ENCODE measurements at places on chromosomes 3 and 15.
A peak's percentile ranks its signal among the peaks of the same experiment; 100 is the strongest.

GRCh38 chr15:85741021-85741421, 53.7 kb downstream of the KLHL25 start:
- DNase-seq = no peak

DNA sequence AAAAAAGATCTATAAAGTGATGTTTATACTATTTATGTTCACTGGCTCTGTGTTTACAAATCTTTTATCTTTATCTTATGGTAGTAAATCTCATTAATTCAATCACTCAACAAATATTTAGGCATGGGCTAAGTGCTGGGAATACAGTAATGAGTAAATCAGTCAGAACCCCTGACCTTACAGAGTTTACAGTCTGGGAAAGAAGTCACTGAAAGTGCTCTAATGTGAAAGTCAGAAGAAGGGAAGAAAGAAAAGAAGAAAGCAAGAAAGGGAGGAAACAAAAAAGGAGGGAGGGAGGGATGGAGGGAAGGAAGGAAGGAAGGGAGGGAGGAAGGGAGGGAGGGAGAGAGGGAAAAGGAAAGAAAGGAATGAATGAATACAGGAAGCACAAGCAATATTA, 96.8 kb upstream of the SOX2 start:
- DNase-seq = no peak

DNA sequence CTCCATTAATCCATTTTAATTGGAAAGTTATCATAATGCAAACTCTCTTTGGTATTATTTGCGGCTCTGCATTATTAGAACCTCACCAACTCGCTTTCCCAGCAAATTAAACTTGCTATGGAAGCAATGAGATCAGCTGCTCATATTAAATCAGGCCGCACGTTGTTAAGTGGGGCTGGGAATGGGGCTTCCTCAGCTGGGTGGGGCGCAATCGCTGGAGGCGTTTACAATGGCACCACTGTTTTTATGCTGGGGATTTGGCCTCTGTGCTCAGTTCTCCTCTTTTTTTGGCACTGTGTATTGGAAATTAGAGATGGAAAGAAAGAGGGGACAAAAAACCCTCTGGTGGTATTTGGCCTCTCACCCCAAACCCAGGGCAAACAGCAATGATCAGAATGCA, 72.2 kb downstream of the RPLP1 start:
- DNase-seq = no peak

DNA sequence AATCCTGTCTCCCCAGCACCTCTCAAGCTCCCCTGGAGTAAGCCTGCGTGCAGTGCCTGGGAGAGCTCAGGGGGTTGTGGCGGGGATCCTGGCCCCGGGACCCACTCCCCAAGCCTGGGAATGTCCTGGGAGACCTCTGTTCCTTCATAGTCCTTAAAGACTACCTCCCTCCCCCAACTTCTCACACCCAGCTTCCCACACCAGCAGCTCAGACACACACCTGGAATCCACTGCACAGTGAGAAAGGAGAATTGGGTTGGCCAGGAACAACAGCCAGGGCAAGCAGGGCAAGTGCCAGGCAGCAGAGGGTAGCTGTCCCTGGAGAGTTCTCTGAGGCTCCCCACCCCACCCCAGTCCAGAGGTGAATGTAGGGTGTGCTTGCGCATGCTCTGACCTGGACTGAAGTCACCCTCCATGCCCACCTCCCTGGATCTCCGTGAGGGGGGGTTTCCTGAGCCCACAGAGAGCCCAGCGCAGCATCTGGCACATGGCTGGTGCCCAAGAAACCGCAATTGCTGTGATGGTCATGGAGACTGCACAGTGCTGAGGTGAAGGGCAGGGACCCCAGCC, 22.2 kb downstream of the PSTPIP1 start:
- DNase-seq = no peak

GRCh38 chr3:71052716-71053115, 530.8 kb downstream of the FOXP1 start:
- no peak for DNase-seq

DNA sequence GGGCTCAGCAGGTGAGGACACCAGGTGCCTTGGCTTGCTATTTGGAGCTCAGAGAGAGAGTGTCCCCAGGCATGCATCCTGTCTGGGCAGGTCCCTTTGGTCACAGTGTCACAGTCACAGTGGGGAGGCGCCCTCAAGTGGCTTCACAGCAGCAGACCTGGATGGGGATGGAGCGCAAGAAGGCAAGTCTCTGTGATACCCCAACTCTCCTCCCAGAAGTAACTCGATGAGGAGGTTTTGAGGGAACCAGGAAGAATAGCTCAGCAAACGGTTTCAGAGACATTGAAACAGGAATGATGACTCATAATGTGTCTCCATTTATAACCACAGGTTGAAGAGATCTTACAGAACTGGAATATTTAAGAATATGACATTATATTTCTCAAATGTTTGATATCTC, 66.5 kb upstream of the SH3GL3 start:
- DNase-seq = no peak

GRCh38 chr3:194082743-194083636, 53.0 kb upstream of the HES1 start:
- no peak for DNase-seq

DNA sequence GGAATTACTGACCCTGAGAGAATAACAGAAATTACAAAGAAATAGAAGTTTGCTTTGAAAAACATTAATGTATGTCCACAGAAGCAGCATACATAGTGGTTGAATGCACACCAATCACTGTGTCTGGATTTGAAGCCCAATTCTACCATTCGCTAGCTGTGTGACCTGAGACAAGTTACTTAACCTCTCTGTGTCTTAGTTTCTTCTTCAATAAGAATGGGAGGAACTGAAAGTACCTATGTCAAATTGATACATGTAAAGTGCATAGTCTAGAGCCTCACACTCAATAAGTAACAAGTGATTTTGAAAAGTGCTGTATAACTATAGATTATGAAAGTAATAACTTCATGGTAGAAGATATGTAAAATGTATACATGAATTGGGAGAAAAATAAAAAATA, 457.8 kb downstream of the FOXP1 start:
- DNase-seq = no peak

DNA sequence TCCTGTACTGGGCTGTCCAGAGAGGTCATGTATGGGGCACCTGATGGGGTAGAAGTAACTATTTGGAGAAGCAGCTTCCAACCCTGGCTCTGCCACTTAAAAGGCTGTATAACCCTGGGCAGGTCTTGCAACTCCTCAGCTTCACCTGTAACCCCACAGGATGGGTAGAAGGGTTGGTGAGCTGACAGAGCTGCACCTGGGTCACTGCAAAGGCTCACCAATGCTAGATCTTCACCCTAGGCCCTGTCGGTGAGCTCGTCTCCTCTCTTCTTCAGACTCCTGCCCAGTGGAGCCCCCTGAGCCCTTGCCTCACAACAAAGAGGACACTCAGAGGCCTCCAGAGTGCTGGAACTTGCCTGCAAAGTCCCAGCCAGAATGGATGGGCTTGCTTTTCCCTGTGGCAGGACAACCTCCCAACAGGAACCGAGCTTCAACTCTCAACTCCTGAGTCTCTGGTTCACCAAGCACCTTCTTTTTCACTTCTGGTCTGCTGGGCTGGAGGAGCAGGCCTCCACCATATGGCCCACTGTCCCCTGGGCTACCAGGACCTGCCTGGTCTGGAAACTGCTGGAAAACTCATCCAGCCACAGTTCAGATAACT, 45.9 kb downstream of the XXYLT1 start:
- no peak for DNase-seq

- DNase-seq = no peak
Measured at GRCh38 chr3:153274561-153274960, 112.5 kb downstream of the RAP2B start.

GRCh38 chr3:72722930-72723726, 125.1 kb downstream of the SHQ1 start:
- no peak for DNase-seq

DNA sequence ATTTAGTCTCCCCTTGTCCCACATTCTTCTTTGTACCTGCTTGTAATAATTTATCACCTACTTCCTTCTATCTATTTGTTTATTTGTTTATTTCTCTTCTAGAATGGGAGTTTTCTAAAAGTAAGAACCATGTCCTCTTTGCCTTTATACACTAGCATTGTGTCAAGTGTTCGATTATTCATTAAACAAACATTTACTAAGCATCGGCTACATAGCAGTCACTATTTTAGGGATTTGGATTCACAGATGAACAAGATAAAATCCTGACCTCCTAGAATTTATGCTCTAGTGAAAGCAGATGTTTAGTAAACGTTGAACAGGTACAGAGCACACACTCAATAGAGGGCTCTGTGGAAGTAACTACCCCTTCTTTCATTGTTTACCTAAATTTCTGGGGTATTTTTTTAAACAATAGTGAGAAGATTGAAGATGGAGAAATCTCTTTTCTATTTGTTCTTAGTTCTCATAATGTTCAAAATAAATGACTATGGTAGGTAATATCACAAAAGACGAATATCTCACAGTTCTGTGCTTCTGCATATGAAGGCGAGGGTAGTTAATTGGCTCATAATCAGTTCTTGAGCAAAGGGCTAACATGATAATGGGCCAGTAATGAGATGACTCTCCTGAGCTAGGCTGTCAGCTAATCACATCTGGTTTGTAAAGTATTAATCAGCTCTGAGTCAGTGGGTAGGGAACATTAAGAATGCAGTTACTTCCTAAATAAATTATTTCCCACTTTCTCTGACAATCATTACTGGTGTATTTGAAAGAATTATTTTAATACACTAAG, 111.9 kb downstream of the SLC9A9 start:
- DNase-seq = no peak

DNA sequence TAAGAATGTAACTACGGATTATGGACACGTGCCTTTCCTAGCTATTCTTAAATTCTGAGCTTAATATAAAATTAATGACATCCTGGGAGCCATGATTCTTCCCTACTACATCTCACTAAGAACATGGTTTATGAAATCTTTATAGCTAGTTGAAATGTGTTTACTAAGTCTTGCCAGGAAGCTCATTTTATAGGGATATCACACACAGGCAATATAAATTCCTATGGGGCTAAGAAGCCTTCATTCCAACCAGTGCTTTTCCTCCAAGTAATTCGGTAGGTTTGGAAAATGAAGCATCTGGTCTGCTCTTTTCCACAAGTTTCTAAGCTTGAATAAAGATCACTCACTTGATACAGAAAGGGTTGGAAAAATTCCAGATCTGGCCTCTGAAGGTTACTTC, 802.6 kb downstream of the FHIT start:
- no peak for DNase-seq

GRCh38 chr3:115836944-115837343, 213.6 kb downstream of the GAP43 start:
- no peak for DNase-seq

GRCh38 chr3:139111392-139112229, 66.9 kb upstream of the PRR23C start:
- peak; percentile 16 for DNase-seq

- DNase-seq = no peak
Measured at GRCh38 chr15:75921732-75922703, 18.3 kb downstream of the FBXO22 start.

- no peak for DNase-seq
Measured at GRCh38 chr3:160697637-160698380, 20.8 kb downstream of the ARL14 start.

DNA sequence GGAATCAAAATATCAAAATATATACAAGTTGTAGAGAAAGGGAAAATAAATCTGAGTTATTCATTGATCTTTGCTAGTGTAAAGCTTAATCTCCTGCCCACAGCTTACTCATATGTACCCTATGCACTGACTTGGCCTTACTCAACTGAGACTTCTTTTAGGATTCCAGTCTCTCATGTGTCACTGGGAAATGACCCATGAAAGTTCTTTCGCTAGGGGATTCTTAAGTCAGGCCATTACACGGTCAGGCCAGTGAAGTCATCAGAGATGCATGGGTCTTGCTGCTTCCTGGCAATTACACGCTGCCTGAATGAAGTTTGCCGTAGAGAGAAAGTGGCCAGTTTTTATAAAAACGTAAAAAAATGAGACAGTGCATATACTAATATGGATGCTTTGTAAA, 20.7 kb upstream of the LPP start:
- no peak for DNase-seq

GRCh38 chr3:177725165-177725564, 527.9 kb upstream of the TBL1XR1 start:
- no peak for DNase-seq

DNA sequence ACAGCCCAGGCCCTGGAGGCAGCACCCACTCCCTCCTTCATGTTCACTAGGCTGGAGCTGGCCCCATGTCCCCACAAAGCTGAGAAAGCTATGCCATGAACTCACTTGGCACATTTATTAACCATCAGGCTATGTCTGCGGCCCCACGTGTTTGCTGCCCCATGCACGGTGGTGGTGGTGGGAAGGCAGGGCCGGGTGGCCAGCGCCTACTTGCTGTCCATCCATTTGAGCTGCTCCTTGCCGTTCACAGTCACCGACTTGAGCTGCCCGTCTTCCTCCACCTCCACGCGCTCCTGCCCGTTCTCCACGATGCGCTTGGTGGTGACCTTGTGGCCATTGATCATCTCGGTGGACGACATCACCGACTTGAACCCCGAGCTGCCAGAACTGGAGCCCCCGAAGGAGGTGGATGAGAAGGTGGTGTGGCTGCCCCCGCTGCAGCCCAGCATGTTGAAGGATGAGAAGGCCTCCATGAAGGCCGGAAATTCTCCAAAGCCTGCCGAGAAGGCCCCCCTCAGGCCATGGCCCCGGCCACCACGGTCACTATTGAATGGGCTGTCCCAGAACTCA, 4.3 kb downstream of the DNAJB8 start:
- DNase-seq = no peak

DNA sequence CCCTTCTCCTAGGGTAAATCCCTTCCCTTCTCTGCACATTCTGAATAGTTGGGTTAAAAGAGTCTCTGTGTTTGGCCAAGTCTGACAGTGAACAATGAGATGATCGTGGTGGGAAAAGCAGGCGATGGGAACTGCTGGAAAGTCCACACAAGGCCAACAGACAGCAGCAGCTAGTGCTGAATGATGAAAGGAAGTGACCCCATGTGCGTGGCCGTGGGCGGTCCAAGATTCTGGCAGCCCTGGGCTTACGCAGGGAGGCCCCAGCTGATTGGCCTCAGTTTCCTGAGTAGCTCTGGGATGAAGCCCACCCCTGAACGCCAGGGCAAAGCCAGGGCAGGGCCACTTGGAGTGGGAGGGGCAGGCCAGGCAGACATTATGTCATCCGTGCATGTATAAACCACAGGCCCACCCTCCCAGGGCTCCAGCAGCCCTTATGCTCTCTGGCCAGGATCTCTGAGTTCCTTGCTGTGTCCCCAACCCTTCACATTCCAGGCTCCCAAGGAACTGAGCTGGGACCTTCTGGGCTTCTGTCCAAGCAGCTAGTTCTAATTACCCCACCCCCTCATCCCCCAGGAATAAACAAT, 57.8 kb downstream of the CDC25A start:
- peak; percentile 31 for DNase-seq

- DNase-seq = no peak
Measured at GRCh38 chr15:91050128-91050455, 27.7 kb upstream of the VPS33B start.

DNA sequence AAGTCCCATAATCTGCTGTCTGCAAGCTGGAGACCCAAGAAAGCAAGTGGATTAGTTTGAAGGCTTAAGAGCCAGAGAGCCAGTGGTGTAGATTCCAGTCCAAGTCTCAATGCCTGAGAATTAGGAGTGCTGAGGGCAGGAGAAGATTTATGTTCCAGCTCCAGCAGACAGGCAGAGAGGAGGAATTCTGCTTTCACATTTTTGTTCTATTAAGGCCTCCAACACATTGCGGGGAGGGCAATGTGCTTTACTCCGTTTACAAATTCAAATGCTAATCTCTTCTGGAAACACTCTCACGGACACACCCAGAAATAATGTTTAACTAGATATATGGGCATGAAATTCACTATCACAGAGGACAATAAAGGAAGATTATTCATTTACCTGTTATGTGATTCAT, 54.0 kb downstream of the DPH6 start:
- no peak for DNase-seq
